NCI-H1092 (cell line): ENCODE measurements at places on chromosomes 5 and 9.

DNA sequence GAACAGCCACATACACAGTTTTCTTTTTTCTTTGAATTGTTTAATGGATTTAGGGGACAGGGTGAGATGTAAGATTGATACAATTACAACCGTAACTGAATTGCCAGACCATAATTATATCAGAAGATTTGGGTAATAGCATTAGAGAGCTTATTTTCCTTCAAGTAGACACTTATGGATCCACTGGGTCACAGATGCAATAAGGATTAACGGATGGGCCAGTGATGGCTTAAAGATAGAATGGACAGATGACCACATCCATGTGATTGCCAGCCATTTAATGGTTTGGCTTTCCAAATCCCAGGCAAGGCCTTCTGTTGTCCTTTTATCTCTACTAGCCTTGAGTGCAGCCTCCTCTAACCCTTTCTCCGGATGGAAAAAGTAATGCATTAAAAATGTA, 94.7 kb upstream of the NUDT12 start:
- no peak for DNase-seq

- DNase-seq = no peak
Observed at GRCh38 chr5:156783092-156783491, 67.0 kb upstream of the PPP1R2B start.

DNA sequence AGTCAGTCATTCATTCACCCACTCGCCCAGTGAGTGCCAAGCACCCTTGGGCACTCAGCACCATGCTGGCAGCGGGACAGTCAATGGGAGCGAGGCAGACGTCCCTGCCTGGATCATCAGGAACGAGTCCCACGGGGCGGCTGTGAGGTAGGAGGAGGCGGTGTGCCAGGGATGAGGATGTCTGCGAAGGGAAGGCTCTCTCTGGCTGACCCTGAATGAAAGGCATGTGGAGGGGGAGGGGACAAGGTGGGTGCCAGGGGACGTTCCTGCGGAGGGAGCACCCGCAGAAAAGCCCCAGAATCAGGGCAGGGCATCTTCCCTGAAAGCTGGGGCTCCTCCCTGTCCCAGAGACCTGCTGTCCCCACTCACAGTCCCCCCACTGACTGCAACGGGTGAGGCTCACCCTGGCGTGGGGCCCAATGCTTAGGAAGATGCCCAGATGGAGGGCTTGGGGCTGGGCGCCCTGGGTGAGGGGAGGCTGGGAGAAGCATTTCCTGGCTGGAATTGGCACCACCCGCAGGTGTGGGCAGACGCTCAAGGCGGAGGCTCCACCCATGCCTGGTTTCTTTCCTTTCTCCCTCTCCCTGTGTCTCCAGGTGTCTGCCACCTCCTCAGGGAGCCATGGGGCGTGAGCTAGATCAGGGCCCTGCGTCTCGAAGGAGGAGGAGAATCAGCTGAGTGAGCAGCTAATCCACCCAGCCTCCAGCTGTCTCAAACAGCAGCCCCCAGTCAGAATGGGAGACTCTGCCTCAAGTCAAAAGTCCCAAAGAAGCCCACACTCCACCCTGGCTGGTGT, 179.0 kb upstream of the PPP1R26 start:
- no peak for DNase-seq

GRCh38 chr9:31542384-31543055, 841.9 kb upstream of the ACO1 start:
- DNase-seq = no peak

- DNase-seq = no peak
Observed at GRCh38 chr5:74667396-74667795, 17.6 kb upstream of the HEXB start.

DNA sequence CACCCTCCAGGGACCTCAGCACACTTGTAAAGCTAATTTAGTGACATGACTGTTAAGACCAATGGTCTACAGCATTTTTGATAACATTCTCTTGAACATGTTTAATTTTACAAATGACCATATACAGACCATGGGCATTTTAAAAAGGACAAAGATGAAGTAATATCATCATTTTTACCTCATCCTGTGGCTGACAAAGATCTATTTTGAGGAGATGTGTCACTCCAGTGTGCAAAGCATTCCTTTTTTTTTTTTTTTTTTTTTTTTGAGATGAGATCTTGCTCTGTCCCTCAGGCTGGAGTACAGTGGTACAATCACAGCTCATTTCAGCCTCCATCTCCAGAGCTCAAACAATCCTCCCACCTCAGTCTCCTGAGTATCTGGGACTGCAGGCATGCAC, 118.2 kb upstream of the TBC1D2 start:
- no peak for DNase-seq

- no peak for DNase-seq
Observed at GRCh38 chr9:93612796-93613154, 36.4 kb downstream of the PHF2 start.

DNA sequence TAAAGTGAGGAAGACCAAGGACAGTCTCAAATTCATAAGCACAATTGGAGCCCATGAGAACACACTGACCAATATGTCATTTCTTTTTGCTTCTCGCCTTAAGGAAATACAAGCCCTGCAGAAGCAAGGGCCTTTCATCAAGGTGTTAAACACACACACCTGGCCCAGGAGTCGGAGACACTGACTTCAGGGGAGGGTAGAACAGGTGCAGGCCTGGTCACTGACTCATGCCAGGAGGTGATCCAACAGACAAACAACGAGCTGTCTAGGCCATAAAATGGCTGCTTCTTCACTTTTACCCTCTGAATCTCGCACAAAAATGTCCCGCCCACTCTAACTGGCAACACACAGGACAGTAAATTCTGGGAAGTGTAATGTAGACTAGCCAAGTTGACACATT, 62.7 kb downstream of the RGMB start:
- DNase-seq = no peak

- DNase-seq = no peak
Observed at GRCh38 chr5:107126341-107126740, 544.4 kb downstream of the EFNA5 start.
